ENCODE measurements at places on chromosomes 5 and 9.
A peak's percentile ranks its signal among the peaks of the same experiment; 100 is the strongest.

- no peak for DNase-seq
These were observed 24.8 kb upstream of the PDCD1LG2 start for GRCh38 chr9:5485378-5486085.

DNA sequence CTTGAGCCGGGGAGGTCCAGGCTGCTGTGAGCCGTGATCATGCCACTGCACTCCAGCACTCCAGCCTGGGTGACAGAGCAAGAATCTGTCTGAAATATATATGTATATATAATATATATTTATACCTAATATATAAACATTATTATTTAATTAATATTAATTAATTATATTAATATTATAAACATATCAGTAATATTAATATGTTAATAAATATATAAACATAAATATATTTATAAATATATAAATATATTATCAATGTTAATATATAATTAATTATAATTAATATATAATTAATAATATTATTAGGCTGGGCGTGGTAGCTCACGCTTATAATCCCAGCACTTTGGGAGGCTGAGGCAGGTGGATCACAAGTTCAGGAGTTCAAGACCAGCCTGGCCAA is 41.1 kb downstream of the F2R start:
- no peak for DNase-seq

DNA sequence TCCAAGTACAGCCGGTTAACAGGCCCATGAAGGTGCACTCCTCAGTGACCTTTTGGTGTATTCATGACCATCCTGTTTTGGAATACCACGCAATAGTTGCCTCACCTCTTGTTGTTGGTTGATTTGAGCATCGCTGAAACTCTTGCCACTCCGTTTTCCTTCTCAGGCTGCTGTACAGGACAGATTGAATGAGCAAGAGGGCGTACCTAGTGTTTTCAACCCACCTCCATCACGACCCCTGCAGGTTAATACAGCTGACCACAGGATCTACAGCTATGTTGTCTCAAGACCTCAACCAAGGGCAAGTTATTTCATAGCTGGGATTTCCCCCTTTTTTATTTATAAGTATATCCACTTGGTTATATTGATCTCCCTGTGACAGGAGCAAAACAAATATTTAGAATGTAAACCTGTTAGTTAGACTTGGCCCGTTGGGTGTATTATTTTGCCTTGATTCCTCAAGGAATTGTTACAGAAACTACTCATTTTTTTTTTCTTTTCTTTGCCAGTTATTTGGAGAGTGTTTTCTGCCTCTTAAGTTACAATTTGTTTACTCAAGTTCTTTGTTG is 38.1 kb downstream of the FAF2 start:
- no peak for DNase-seq

DNA sequence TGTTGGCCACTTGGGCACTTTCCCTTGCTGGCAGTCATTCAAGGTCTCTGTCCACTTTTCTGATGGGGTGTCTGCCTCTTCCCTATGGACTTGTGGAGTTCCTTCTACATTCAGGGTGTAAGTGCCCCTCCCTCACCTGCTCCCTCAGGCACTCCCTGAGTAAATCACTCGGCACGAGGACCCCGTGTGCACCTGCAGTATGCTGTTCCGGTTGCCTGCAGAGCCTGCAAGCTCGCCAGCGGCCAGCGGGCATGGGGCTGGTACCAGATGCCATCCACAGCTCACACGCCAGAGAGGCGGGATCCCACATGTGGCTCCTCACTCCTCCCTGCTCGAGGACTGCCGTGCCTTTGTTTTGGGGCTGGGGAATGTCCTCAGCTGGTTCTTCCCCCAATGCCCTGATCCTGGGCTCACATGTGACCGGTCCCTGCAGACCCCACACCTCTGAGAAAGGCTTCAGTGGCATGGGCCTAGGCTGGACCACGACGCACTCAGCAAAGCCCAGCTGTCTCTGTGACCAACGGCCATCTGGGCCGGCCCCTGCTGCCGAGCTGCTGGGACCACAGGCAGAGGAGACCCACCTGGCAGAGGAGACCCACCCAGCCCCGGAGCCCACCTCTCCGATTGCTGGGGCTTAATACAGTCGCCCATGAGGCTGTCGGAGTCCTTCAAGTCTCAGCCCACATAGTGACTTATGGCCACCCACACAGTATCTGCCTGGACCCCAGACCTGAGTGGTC is 46.1 kb upstream of the CLPTM1L start:
- DNase-seq: no peak

DNA sequence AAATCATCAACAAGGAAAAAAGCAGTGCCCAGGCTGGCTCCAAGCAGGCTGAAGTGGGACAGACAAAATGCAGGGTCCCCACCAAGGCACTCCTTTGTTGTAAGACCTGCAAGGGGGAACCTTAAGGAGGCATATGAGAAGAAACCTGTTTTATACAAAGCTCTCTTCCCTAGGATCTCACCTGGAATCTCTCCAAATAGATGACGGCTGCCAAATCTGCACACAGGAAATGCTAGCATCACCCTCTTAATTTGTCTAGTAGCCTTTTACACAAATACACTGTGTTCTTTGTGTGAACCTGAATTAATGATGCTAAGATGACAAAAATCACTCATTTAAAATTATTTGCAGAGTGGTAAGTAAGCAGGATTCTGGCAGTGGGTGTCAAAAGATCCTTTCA is 280.2 kb downstream of the SPOCK1 start:
- DNase-seq: no peak

- no peak for DNase-seq
These were observed 35.0 kb downstream of the TLR4 start for GRCh38 chr9:117739206-117739605.

DNA sequence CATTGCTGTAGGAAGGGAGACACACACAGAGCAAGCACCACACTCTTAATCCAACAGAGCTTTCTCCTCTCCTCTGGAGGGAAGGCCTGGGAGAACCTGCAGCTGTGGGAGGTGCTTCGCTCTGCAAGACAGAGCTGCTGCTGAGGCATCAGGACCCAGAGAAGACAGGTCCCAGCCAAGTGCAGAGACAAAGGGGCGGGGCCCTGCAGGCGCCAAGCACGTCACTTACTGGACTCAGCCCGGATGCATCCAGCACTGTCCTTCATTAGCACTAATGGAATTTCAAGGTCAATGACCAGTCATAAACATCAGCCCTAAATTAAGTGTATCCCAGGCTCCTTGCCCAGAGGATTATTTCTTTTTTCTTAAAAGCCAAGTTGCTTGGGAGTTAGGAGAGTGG is 337.1 kb upstream of the PANK3 start:
- DNase-seq: no peak

GRCh38 chr9:121759996-121760395 is 108.6 kb downstream of the DAB2IP start:
- DNase-seq: no peak

DNA sequence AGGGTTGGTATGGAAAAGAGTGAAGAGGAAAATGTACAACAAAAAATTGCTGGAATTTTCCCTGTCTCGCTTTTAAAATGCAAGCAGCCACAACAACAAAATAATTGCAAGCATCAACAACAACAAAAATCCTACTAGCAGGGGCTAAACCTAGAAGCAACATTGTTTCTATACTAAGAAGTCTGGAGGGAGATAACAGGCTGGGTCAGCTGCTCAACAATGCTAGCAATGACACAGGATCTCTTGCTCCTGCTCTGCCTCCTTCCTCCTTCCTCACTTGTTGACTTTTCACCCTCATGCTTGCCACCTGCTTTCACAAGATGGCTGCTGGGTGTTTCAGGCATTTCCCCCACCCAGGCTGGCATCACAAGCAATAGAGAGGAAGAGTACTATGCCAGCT is 7.6 kb upstream of the AOPEP start:
- no peak for DNase-seq

DNA sequence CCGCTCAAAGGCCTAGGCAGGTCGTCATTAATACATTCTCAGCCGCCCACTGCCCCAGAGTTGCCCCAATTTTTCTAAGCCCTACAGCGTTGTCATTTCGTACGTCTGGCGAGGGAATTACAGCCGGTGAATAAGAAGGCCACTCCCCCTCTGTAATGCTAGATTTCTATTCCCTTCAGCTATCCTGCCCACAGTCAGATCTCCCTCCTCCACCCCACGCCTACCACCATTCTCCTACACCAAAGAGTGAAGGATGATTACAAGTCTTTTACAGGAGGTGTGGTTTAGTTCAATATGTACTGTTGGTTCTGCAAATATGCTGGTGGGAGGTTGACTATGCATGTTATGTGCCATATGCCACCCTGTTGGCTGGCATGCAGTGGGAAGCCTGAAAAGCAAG is 83.7 kb upstream of the SMIM15 start:
- DNase-seq: no peak

GRCh38 chr5:176543428-176544182 is 5.5 kb upstream of the CDHR2 start:
- peak; percentile 45 for DNase-seq

- DNase-seq: no peak
These were observed 44.6 kb downstream of the CPEB4 start for GRCh38 chr5:173932695-173933139.

DNA sequence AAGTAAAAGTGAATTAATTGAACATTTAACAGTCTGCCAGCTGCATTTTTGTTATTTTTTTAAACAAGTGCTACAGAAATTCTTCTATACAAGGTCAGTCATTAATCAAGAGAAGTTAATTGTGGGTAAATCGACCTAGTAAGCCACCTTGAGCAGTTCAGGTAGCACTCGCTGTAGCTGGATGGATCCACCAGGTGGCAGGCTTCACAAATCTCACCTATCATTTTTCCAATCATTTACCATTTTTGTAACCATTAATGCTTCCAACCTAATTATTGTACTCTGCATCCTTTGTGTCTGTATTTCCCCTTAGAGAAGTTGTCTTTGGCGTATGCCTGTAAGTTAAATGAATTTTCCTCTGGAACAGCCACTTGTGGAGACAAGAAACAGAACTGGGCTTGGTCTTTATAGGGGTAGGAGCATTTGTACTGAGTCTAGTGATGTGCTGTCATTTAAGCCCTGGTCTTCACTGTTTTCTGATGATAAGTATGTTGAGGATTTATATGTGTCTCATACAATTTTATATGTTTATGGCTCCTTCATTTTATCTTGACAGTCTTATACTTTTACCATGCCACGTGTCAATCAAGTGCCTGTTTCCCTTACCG is 39.5 kb downstream of the CD180 start:
- no peak for DNase-seq

- no peak for DNase-seq
These were observed 25.6 kb downstream of the LYRM7 start for GRCh38 chr5:131196331-131196730.

DNA sequence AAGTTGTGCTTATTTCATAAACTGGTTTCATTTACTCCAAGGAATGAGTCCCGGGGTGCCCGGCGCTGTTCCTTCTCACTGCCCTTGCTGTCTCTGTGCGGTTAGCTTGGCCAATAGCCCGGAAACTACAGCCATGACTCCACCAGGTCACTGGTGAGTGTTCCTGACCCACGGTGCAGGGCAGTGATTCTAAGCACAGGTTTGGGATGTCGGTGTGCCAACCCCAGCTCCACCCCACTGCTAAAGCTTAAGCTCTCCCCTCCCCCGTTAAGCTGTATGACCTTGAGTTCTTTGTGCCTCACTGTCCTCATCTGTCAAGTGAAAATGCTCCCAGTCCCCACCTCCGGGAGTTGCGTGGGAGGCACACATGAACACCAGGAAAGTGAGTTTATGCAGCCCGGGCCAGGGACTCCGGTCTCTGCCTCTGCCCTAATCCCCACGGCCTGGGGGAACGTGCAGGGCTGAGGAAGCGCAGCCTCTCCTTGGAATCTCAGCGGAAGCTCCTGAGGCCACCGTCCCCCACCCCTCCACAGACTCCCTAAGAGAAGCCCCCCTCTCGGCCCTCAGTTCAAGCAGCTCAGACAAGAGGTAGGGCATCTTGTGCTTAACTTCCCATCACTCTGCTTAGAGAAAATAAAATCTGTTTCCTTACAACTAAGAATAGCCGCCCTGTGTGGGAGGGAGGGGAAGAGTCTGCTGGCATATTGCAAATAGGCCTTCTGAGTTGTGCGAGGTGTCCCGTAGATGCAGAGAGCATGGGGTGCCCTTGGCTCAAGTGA is 92.0 kb upstream of the RAI14 start:
- DNase-seq: no peak

GRCh38 chr5:124642151-124642550 is 104.3 kb downstream of the ZNF608 start:
- DNase-seq: no peak

GRCh38 chr9:17775656-17776055 is 196.8 kb downstream of the SH3GL2 start:
- DNase-seq: peak; percentile 13

DNA sequence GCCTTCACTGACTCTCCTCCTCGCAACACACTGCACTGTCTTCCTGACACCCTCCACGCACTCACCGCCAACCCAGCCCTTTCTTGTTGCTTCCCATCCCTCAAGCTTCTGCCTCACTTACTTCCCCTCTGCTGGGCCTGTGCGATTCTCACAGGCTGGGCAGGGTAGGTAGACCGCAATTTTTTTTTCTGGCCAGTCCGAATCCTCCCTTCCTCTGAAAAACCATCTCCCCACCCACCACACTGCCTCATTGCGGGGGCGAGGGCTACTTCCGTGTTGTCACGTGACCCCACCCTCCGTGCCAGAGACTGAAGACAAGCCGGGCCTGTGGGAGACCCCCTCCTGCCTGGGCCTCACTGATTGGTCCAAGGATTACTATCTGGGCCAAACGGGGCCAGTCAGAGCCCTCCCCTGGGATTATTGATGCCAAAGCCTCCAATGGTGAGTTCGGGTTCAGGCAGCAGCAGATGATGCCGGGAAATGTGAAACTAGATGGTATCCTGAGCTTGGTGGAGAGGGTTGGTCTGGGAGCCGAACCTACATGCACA is 73.1 kb downstream of the STK10 start:
- no peak for DNase-seq

DNA sequence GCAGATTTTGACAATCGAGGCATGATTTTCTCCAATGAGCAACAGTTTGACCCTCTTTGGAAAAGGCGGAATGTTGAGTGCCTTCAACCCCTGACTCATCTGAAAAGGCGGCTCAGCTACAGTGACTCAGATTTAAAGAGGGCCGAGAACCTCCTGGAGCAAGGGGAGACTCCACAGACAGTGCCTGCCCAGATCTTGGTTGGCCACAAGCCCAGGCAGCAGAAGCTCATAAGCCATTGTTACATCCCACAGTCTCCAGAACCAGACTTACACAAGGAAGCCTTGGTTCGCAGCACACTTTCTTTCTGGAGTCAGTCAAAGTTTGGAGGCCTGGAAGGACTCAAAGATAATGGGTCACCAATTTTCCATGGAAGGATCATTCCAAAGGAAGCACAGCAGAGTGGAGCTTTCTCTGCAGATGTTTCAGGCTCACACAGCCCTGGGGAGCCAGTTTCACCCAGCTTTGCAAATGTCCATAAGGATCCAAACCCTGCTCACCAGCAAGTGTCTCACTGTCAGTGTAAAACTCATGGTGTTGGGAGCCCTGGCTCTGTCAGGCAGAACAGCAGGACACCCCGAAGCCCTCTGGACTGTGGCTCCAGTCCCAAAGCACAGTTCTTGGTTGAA is 13.6 kb downstream of the PTPDC1 start:
- no peak for DNase-seq

GRCh38 chr9:29750062-29750461 is 2176.8 kb upstream of the C9orf72 start:
- DNase-seq: no peak

- DNase-seq: peak; percentile 26
These were observed 33.1 kb upstream of the ORM1 start for GRCh38 chr9:114289571-114290481.

- no peak for DNase-seq
These were observed 9.6 kb upstream of the TOR4A start for GRCh38 chr9:137267933-137268355.
